HFF-Myc (cell line): ENCODE measurements at places on chromosomes 5 and 9.

DNA sequence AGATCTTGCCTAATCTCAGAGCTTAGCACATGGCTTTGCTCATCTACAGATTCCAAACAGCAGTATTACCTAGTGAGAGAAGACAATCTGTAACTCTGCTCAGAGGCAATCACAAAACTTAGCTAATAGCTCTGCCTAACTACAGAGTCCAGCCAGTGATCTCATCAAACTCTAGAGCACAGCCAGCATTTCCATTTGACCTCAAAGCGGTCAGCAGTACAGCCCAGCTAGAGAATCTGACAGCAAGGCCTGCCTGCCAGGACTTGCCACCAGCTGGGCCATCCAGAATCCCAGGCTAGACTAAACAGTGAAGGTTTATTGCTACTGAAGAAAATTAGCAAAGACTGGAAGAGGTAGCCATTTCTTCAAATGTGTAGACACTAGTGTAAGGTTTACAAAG is 217.9 kb upstream of the VLDLR start:
- DNase-seq, result no peak

- DNase-seq, result no peak
These were observed 17.5 kb downstream of the LMX1B start for GRCh38 chr9:126631254-126631653.

GRCh38 chr9:3751125-3751758 is 225.4 kb upstream of the RFX3 start:
- DNase-seq, result peak; percentile 19

DNA sequence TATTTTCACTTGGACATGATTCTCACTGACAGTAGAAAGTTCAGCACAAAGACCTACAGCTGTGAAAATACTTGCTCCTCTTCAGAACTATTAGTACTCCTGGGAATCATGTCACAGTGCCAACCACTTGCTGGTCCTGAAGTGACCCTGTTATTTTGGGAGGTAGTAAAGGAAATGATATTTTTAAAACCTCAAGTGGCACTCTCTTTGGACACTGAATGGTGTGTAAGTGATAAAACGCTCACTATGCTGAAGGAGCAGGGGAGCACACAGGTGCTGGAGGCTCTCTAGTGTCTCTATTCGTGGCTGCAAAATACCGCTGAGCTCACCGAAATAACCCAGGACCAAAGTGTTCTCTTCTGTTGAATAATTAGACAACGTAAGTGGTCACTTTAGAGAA is 76.9 kb upstream of the SPATA31D4 start:
- no peak for DNase-seq

DNA sequence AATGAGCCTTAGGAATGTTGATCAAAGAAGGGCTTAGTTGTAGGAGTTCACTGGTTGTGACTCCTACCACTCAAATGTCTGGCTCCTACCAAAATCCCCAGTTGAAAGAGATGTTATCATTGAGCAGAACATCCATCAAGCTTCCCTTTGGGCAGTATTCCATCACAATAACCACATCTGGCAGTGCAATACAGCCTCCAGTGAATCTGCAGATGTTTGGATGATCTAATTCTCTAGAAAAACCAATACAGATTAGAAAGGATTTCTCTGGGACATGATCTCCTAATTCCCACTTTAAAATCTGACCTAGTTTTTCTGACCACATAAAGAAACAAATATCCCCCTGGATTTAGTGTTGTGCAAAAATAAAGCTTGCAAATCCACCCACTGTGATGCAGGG is 81.6 kb downstream of the TMEM215 start:
- no peak for DNase-seq

DNA sequence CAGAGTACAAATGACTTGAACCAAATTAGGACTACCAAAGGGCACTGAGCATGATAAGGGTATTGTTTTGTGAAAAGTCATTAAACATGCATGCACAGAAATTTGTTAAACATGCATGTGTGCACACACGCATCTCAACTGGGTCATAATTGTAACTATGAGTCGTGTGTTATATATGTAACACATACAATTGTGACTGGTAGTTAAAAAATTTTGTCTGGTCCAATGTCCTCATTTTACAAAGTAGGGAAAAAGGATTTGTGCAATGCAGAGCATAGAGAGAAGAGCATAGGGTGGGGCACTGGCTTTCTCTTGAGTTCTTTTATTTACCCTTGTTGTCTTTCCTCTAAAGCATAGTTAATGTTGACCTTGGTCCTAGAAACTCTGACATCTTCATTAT is 19.3 kb upstream of the IGFBPL1 start:
- DNase-seq, result no peak
